Stimulated activated CD4-positive, alpha-beta T cell treated with anti-CD3 and anti-CD28 coated beads, Interleukin-1b, Interleukin-23, amount 100 ng/mL, for 48 hours (primary cell): ENCODE measurements at places on chromosomes 5 and 9.

DNA sequence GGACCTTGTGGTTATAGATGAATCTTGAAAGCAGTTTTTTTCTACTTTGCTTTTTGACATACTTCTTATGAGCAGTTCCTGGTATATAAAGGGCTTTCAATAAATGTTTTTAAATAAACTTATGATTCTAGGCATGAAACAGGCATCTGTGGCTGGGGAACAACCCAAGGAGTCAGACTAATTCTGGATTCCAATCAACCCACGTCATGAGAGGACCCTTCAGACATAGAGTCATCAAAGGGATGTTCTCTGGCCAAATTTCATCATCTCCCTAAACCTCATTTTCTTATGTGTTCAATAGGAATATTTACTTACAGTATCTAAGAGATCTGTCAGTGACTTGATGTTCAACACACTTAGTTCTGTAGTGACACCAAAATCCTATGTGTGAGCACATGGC, 243.8 kb upstream of the ZNF462 start:
- no peak for DNase-seq

DNA sequence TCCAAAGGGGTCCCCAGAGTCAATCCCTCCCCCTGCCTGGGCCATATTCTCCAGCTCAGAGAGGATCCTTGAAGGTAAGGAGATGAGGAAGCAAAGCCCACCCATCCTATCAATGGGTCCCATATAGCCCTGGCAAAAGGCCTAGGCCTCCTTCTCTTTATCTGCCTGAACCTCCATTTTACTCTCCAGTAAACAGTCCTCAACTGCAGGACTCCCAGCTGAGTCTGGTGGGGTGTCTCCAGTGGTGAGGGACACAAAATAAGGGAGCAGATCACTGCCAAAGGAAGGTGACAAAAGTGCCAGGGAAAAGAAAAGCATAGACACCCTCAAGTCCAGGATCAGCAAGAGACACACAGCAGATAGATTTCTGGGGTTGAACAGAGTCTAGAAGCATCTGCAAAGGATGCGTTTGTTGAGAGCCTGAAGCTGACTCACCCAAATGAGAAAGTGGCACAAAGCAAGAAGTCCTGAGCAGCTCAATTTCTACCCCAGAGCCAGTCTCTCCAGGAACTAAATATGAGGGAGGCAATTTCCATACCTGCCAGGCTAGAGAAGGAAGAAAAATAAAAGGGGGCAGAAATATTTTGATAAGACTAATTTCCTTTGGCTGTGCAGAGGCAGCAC, 2.7 kb upstream of the EBF1 start:
- no peak for DNase-seq

- DNase-seq, result peak; percentile 57
Observed at GRCh38 chr5:132065351-132065937, 5.0 kb downstream of the IL3 start.

DNA sequence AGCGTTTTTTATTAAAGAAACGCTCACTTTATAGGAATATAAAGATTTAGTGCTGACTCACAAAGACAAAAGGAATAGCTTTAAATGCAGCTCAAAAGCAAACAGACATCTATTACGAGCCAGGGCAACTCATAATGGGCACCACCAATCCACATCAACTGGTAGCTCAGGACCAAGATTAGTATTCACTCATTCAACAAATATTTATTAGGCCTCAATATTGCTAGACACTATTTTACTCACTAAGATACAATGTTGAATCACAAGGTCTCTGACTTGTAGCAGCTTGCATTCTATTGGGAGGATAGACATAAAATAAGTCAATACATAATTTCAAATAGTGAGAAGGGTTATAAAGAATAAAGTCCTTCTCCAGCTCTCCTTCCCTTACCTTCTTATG, 8.0 kb upstream of the MAN2A1 start:
- no peak for DNase-seq

GRCh38 chr9:96177005-96177718, 124.8 kb downstream of the HSD17B3 start:
- DNase-seq, result no peak

- DNase-seq, result no peak
Observed at GRCh38 chr5:98458004-98458403, 315.5 kb upstream of the RGMB start.

DNA sequence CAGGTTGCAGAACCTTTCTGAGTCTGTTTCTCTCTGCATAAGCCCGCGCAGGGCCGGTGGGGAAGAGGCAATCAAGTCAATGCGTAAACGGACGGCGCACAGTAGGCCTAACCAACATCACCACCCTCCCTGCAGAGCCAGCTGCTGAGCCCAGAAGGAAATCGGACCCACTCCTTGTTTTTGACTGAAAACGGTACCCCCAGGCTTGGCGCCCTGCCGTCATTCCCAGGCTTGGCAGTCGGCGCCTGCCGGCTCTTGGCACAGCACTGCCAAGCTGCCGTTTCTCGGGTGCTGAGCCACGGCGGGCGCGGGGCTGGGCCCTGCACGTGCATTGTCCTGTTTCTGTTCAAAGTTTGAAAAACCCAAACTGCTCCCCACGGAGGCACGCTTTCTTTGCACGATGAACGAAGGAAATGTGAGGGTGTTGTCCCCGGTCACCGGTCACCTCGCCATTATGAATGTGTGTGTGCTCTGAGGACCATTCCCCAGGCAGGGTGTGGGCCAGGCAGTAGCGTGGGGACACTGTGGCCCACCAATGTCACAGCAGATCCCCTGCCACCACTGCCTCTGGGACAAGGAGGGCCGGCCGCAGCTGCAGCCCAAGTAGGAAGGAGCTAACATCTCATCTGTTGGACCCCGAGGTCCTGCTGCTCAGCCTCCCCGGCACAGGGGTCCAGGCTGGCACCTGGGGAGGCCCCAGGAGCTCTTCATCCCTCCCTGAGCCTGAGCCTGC, 20.1 kb downstream of the FIBCD1 start:
- no peak for DNase-seq

- DNase-seq, result peak; percentile 73
Observed at GRCh38 chr9:136787690-136788400, 3.3 kb upstream of the TMEM141 start.

GRCh38 chr5:24732184-24732583, 87.4 kb upstream of the CDH10 start:
- DNase-seq, result no peak

- peak; percentile 96 for DNase-seq
Observed at GRCh38 chr9:37485389-37486255, at the start of gene POLR1E. TSS of gene POLR1E (plus strand) at chr9:37485948. CDS start at chr9:37486048, 100 bp downstream.

- peak; percentile 8 for DNase-seq
Observed at GRCh38 chr5:174323878-174324281, 278.4 kb downstream of the NSG2 start.

DNA sequence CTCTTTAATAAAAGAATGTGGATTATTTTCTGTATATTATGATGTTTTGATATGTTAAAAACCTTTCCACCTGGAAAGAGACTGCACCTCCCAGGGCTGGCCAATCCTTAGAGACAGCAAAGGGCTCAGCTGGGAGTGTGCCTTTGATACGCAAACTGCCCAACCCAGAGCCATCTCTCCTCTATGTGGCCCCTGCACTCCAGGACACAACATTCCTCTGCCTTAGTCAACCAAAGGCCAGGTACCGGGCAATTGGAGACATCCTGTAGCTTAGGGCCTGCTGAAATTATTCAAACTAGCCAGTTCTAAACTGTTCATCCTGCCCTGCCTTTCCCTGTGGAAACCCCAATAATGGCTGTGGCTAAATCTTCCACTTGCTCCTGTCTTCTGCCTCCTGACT, 5.0 kb upstream of the HSPB3 start:
- no peak for DNase-seq

GRCh38 chr9:6811436-6811835, 53.7 kb downstream of the KDM4C start:
- no peak for DNase-seq

- no peak for DNase-seq
Observed at GRCh38 chr5:180394031-180394636, 41.0 kb upstream of the GFPT2 start.

- no peak for DNase-seq
Observed at GRCh38 chr5:128800377-128800776, 164.9 kb upstream of the SLC27A6 start.

DNA sequence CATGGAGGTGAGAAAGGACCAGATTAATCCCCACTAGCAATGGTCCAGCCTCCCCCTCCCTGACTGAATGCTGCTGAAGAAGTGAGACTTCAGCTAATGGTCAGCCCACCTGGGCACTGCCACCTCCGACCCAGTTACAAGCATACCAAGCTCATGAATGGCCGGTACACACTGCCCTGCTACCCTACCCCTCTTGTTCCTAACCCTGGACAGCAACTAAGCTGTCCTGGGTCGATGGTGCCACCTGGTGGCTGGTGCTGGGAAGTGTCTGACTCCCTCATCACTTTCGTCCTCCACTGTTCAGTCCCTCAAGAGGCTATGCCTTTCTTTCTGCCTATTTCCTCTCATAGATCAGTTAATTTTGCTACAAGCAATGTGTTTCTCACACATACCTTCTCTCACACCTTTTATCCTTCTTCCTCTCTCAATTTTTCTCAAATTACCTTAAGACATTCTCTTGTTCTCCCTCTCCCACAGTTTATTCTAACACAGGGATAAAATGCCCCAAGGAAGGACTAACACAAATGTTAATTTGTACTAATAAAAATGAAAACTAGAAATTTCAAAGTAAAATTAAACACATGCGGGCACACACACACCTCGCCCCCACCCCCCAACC, 42.4 kb downstream of the PAX5 start:
- peak; percentile 49 for DNase-seq

GRCh38 chr5:60872892-60873291, 28.8 kb upstream of the ELOVL7 start:
- DNase-seq, result no peak

DNA sequence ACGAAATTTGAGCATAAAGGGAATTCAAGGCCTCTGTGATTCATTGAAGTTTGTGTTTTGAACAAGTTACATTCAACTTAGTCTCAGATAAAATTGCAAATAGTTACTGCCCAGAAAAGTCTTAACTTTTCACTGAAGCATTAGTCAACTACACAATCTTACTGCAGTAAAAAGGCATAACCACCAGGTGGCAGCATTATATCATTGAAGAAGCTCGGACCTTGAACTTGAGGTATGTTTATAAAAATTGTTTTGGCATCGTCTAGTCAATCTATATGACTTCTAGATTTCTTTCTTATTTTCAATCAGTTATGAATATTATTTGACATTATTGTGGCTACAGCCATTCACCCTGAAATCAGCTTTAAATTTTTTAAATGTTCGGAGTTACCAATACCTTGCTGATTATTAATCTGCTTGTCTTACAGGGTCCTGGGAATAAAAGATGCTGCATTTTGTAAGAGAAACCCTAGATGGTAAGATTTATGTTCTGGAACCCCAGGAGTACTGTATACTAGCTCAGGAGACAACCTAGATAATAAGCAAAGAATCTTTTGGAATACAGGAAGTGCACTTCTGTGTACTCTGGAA, 83.9 kb upstream of the GRAMD2B start:
- peak; percentile 21 for DNase-seq

- DNase-seq, result no peak
Observed at GRCh38 chr5:32362527-32362926, 49.8 kb upstream of the MTMR12 start.

DNA sequence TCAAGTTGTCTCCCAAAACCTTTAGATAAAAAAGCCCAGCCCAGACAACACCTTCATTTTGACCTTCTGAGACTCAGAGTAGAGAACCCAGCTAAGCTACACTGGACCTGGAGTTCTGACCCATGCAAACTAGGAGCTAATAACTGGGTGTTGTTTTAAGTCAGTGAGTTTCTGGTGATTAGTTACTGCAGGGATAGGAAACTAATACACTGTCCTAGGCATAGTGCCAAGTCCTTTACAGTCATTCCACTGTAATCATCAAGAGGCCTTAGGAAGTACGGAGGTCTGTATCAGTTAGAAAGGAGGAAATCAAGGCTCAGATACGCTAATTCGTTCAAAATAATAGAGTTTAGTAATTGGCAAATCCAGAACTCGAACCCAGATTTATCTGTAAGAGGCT, 197.9 kb downstream of the KCTD16 start:
- DNase-seq, result no peak

- no peak for DNase-seq
Observed at GRCh38 chr9:76897804-76898525, 7.9 kb downstream of the PRUNE2 start.

GRCh38 chr5:143176048-143176447, 227.4 kb downstream of the NR3C1 start:
- DNase-seq, result no peak

DNA sequence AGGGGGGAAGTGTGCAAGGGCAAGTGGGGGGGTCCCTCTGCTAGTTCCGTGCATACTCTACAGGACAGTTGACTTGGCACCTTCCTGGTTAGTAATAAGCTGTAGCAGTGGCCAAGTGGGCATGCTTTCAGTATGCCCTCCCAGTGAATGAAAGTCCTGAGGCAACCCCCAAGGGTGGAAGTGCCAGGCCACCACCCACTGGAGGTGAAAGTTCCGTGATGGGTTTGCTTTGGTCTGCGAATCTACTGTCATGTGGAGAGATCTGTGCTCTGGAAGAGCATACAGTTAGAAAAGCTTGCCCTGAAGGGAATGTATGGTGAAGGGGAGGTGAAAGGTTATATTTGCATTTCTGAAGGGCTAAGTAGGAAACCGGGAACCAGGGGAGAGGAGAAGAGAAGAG, 10.3 kb downstream of the FXN start:
- DNase-seq, result no peak

- DNase-seq, result no peak
Observed at GRCh38 chr9:92618633-92619225, 51.2 kb downstream of the IPPK start.

DNA sequence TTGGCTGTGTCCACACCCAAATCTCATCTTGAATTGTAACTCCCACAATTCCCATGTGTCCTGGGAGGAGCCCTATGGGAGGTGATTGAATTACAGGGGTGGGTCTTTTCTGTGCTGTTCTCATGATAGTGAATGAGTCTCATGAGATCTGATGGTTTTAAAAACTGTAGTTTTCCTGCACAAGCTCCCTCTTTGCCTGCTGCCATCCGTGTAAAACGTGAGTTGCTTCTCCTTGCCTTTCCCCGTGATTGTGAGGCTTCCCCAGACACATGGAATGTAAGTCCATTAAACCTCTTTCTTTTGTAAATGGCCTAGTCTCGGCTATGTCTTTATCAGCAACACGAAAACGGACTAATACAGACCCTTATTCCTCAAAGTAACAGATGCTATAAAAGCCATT, 94.1 kb downstream of the DOCK2 start:
- no peak for DNase-seq

- no peak for DNase-seq
Observed at GRCh38 chr5:178425621-178426068, 164.5 kb downstream of the COL23A1 start.

DNA sequence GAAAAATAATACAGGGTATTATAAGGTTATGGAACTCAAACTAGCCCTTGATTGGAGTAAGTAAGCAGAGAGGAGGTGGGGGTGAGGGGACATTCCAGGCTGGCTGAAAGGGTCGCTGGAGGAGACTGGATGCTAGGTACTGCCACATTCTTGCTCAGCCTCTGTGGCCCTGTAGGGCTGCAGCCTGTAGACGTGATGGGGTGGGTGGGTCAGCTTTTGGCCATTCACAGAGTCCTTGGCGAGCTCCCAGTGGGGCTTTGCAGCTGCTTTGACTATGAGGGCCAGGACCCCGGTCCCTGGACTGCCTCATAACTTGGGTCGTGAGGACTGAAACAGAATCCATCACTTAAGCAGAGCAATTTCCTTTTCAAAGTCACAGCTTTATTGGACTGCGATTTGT, 4.2 kb upstream of the GDNF start:
- no peak for DNase-seq
